ENCODE measurements at places on chromosomes 6 and 20.

GRCh38 chr6:32195652-32195901 is 3.1 kb upstream of the GPSM3 start:
- DNase-seq: peak; percentile 100

DNA sequence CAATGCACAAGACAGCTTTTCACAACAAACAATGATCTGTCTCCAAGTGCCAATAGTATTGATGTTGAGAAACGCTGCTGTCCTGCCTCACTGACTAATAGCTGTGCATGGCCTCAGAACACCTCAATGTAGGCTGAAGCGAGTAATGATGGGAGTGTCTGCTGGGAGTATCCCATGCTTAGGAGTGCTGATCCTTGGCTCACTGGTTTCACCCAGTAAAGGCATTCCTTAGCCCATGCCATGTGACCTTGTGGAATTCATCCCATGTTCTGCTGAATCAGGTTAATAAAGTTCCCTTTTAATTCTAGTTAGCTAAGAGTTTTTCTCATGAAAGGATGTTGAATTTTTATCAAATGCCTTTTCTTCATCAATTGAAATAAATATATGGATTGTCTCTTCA is 3.8 kb upstream of the WFDC12 start:
- DNase-seq: no peak

- DNase-seq: no peak
These were observed 167.8 kb downstream of the LRFN2 start for GRCh38 chr6:40419377-40419776.

DNA sequence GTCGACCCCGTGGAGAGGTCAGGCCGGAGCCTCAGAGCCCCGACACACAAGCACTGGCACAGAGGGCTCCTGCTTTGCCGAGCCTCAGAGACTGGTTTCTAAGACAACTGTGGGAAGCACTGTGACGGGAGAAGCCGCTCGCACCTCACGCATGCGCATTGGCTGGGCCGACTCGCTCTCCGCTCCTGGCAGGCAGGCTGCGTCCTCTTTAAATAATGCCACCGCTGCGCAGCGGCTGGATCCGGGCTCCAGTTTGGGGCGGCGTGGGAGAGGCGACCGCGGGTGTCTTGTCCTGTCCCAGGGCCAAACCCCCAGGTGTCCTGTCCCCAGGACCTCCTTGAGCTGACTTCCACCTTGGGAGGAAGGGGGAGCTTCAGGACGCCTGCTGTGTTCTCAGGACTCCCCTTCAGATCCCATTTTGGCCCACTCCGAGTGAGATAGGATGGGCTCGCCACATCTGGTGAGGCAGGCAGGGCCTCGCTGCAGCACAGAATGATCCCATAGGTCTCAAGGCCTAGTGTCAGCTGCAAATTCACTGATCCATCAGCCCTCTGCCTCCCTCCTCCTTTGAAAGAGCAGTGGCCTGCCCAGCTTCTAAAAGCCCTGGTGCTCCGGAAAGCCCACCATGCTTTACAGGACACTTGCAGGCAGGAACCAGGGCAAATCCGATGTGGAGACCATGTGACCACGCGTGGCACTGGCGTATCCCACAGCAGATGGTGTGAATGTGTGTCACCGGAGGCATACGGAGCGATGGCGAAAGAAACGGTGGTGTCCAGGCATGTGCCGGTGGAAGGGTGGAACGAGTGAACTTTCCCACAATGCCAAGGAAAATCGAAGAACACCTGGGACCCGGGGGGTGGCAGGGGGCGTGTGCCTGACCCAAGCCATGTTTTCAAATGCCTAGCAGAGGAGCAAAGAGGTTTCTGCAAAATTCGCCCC is 169.3 kb upstream of the ZNF337 start:
- peak; percentile 75 for DNase-seq

GRCh38 chr20:20012541-20012940 is 4.6 kb upstream of the NAA20 start:
- no peak for DNase-seq

- DNase-seq: no peak
These were observed 165.7 kb upstream of the PTPRK start for GRCh38 chr6:128686084-128686483.

GRCh38 chr20:58981628-58982364 is 740 bp downstream of the NELFCD start:
- DNase-seq: no peak

DNA sequence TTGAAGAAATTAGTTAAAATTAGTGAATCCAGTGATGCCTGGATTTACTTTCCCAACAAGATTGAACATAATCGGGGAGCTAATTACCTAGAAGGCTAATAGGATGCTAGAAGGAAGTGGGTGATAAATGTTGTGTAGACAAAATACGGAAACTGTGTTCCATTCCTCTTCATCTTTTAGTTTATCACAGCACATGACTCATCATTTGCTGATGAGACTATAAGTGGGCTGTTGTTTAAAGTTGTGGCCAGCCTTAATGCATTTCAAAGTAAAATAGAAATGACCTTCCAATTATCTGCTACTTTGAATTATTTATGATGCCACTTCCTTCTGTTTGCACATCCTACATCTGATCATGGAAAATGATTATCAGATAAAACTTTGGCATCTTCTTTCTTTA is 43.4 kb downstream of the OGFRL1 start:
- no peak for DNase-seq

GRCh38 chr6:15892369-15892768 is 229.5 kb upstream of the DTNBP1 start:
- DNase-seq: no peak

DNA sequence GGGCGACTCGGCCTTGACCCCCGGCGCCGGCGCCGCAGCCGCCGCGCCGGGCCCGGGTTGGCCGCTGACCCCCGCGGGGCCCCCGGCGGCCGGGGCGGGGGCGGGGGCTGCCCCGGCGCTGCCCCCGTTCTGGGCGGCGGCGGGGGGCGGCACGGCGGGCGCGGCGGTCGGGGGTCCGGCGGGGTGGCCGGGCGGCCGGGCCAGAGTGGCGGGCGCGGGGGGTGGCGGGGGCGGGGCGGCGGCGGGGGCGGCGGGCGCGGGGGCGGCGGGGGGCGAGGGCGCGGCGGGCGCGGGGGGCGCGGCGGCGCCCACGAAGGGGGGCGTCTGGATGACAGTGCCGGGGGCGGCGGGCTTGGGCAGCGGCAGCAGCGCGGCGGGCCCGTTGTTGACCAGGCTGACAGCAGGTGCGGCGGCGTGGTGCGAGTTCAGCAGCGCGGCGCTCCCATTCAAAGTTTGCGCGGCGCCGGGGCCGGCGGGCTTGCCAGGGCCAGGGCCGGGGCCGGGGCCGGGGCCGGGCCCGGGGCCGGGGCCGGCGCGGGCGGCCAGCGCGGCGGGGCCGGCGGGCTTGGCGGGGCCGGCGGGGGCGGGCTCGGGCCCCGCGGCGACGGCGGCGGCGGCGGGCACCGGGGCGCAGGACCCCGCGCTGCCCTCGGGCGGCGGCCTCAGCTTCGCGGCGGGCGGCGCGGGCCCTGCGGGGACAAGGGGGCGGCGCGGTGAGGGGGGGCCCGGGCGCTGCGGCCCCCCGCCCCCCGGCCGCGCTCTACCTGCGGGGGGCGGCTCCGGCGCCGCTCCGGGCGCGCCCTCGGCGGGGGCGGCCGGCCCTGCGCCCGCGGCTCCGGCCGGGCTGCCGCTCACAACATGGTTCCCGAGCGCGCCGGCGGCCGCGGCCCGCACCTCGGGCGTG is 659 bp downstream of the TAF4 start:
- DNase-seq: peak; percentile 16

- no peak for DNase-seq
These were observed 744.4 kb downstream of the GRIK2 start for GRCh38 chr6:102137859-102138258.

GRCh38 chr6:169898788-169899480 is 147.5 kb downstream of the ERMARD start:
- no peak for DNase-seq

GRCh38 chr6:129108337-129108736 is 225.4 kb downstream of the LAMA2 start:
- DNase-seq: no peak

DNA sequence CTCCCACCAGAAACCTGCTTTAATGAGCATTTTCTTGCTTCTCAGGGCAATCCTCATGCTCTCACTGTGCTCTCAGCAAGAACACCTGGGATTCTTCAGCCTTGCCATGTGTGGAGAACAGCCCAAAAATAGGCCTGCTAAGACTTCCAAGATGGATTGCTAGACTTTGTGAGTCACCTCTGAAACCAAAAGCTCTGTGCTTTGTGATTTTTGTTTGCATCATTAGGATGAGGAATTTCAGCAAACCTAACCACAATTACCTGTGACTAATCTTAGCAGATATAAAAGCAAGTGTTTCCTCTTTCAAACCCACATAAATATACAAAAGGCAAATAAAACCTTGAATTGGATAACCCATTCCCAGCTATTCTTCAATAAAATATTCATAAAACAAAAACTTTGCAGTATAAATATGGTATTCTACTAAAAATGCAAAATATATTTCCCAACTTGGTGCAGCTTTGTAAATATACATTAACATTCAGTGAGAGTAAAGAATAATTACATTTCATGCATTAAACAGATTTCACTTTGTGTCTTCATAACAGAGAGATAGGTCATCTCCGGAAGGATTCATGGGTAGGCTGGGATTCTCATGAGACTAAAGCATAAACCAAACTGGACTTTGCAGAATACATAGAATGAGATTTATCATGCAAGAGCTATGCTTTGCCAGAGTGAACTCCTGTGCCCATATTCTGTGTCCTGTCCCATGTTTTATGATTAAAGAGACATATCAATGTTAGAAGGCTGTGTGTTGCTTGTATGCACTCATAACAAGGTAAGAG is 33.5 kb downstream of the TPBG start:
- no peak for DNase-seq

GRCh38 chr20:6108330-6108729 is 14.5 kb downstream of the FERMT1 start:
- DNase-seq: no peak

DNA sequence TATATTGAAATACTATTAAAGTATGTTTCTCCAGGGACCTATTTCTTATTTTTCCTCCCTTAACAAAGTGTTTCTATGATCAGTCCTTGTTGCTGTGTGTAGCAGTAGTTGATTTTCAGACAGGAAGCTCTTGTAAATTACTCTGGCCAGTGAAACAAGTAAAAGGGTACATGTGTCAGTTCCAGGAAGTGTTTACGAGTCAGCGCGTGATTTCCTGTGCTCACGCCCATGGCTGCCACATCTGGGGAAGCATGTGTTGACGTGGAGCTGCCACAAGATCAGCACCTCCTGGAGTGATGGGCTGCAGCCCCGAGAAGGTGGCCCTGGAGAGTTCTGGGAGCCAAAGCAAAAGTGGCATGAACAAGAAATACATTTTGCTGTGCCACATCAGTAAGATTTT is 38.6 kb upstream of the GGTLC1 start:
- DNase-seq: peak; percentile 71

DNA sequence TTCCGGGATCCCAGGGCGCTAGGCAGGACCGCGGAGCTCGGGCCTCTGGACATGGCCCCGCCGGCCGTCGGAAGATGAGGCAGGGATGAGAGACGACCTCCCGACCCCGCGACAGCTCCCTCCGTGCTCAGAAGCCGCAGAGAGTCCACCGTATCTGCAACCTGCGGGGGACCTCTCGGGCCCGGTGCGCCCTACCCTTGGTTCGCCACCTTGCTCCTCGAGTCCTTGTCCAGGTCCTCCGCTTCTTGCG is 301 bp downstream of the PPP1R3D start:
- no peak for DNase-seq

GRCh38 chr6:12479881-12480280 is 189.7 kb downstream of the EDN1 start:
- no peak for DNase-seq

- DNase-seq: no peak
These were observed 11.0 kb downstream of the SULF2 start for GRCh38 chr20:47774131-47774777.

DNA sequence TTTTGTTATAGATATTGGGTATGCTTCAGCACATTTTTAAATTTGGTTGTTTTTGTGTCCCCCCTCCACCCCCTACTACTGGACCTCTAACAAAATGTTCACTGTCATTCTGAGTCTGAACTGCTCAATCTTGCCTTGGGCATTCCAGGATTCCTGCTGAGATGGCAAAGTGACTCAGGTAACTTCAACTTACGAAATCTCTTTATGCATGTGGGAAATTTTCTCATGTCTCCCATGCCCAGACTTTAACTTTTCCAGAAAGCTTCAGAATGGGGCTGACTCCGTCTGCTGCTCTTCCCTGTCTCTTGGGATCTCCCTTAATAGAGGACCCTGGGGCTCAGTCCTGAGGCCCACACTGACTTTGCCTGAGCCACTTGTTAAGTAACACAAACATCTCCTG is 14.0 kb downstream of the CYP39A1 start:
- DNase-seq: no peak

GRCh38 chr6:166738386-166739116 is 111.5 kb upstream of the RPS6KA2 start:
- no peak for DNase-seq

DNA sequence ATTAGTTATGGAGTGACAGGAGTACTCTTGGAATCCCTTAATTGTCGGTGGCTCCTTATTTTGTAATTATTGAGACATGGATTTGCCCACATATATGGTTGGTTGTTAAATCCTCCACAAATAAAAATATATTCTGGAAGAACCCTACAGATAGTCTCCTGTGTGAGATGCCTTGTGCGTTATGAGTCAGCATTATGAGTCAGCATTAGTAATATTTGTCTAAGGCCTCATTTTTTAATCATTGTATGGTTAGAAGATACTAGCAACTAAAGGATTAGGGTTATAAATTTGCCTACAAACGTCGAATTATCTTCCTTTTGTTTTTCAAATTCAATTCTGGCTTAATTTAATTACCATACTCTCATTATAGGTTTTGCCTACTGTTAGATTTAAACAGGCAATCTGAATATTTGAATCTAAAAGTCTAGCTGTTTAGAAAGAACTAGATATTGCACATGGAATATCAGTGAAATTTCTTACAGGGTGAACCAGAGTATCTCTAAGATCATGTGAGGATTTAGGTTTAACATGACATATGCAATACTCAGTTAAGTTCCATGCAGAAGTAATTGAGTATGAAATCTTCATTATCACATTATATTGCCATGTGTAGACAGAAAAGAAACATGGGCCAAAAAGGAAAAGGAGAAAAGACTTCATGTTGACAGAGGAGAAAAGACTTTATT is 5.9 kb downstream of the C6orf58 start:
- DNase-seq: no peak

DNA sequence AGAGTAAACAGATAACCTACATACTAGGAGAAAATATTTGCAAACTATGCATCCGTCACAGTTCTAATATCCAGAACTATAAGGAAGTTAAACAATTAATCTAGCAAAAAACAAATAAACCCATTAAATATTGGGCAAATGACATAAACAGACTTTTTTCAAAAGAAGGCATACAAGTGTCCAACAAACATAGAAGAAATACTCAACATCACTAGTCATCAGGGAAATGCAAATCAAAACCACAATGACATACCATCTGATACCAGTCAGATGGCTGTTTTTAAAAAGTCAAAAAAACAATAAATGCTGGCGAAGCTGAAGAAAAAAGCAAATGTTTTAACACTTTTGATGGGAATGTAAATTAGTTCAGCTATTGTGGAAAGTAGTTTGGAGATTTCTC is 1117.7 kb upstream of the MAP3K7 start:
- DNase-seq: no peak

GRCh38 chr6:125981571-125982185 is 4.7 kb upstream of the TRMT11 start:
- no peak for DNase-seq
